Ovary (tissue), 10 donors: ENCODE measurements at places on chromosomes 13 and 19.

GRCh38 chr13:97002581-97002980 is 8.3 kb upstream of the OXGR1 start:
- H3K4me3 ChIP-seq, result no peak overlapping the region
- no peaks in the 10 kb centered on the region for H3K4me1 ChIP-seq
- H3K27ac ChIP-seq, result no peak overlapping the region
- no peak for DNase-seq

GRCh38 chr19:53772943-53773342 is 51.2 kb downstream of the NLRP12 start:
- H3K27me3 ChIP-seq, result no peaks in the 10 kb centered on the region
- no peaks in the 10 kb centered on the region for H3K36me3 ChIP-seq
- DNase-seq, result peak; percentile 44
- no peaks in the 10 kb centered on the region for H3K4me1 ChIP-seq
- no peak overlapping the region for H3K4me3 ChIP-seq

GRCh38 chr13:32391101-32391619 is 36.8 kb downstream of the N4BP2L1 start:
- no peaks in the 10 kb centered on the region for H3K36me3 ChIP-seq
- no peak overlapping the region for H3K4me3 ChIP-seq
- no peak overlapping the region for H3K27ac ChIP-seq
- no peaks in the 10 kb centered on the region for H3K4me1 ChIP-seq
- DNase-seq, result no peak

DNA sequence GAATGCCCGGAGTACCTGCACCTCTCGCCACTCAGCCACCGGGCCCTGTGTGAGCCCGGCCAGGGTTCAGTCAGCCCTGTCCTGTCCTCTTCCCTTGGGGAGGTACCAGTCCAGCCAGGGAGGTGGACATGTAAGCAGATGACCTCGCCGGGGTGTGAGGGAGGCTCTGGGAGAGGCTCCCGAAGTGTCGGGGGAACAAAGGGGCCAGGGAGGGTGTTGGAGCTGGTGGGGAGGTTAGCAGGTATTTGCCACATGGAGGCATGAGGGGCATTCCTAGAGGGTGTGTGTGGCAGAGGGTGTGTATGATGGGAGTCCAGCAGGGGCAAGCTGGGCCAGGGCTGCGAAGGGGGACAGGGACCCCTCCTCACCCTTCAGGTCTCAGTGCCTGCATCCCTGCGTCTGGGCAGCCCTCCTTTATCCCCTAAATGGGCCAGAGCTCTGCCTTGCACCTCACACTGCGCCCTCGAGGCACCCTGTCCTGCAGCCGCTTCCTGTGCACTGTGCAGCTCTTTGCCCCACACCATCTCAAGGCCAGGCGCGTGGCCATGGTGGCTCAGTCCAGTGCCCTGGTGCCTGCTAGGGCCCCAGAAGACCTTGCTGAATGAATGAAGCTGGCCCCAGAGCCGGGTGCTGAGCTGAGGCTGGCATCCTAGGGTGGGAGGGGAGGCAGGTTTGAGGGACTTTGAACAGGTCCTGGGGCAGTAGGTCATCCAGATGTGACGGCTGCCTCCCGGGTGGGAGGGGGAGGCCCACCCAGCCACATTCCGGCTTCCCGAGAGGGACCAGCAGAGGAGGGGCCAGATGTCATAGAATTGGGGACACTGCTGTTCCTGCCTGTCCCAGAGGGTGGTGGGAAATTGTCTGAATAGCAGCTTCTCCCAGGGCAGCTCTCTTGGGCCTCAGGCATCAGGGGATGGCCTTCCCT is 3.1 kb downstream of the DDA1 start:
- no peak for DNase-seq
- no peaks in the 10 kb centered on the region for H3K27me3 ChIP-seq
- peaks cover 2% of the 10 kb centered on the region for H3K4me1 ChIP-seq
- H3K27ac ChIP-seq, result no peak overlapping the region
- H3K4me3 ChIP-seq, result no peak overlapping the region

DNA sequence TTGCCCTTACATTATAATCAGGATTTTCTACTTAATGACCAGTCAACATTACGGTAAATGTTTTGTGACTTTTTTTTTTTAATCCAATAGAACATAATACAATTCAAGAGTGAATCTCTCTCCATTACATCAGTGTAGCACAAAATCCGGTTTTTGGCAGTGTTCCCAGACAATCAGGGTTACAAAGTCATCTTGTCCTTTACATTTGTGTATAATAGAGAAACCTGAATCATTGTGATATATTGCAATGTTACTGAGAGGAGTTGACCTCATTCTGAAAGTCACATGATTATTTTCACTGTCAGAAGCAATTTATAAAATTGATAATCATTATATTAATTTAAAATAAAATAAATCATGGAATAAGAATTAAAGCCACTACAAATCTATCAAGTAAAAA is 1346.0 kb upstream of the SPRY2 start:
- H3K4me1 ChIP-seq, result no peaks in the 10 kb centered on the region
- H3K4me3 ChIP-seq, result no peak overlapping the region
- H3K36me3 ChIP-seq, result no peaks in the 10 kb centered on the region
- H3K27ac ChIP-seq, result no peak overlapping the region

GRCh38 chr13:93915269-93915809 is 564.1 kb downstream of the DCT start:
- DNase-seq, result no peak
- H3K36me3 ChIP-seq, result no peaks in the 10 kb centered on the region
- no peaks in the 10 kb centered on the region for H3K27me3 ChIP-seq
- no peak overlapping the region for H3K4me3 ChIP-seq
- no peak overlapping the region for H3K27ac ChIP-seq
- peaks cover 7% of the 10 kb centered on the region for H3K4me1 ChIP-seq

- H3K4me1 ChIP-seq, result no peaks in the 10 kb centered on the region
- no peak for DNase-seq
- no peak overlapping the region for H3K4me3 ChIP-seq
- no peaks in the 10 kb centered on the region for H3K36me3 ChIP-seq
- no peak overlapping the region for H3K27ac ChIP-seq
- no peaks in the 10 kb centered on the region for H3K27me3 ChIP-seq
These were observed 14.8 kb upstream of the FCGBP start for GRCh38 chr19:39949026-39949747.

DNA sequence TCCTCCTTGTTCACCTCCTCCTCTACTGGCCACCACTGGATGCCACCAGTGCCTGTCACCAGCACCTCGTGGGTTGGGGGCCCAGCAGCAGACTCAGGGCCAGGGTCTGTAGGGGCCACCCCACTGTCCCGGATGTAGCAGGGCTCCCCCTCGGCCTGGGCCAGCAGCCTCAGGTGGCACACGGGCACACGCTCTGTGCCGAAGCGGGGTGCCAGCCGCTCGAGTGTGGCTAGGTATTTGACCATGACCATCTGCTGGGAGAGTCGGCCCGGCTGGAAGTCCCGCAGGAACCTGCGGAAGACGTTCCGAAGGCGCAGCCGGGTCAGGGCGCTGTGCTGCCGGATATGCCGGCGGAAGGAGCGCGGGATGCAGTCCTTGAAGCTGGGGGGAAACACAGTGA is 14.9 kb downstream of the TYK2 start:
- no peak overlapping the region for H3K27ac ChIP-seq
- no peaks in the 10 kb centered on the region for H3K27me3 ChIP-seq
- H3K36me3 ChIP-seq, result no peaks in the 10 kb centered on the region
- no peak overlapping the region for H3K4me3 ChIP-seq

DNA sequence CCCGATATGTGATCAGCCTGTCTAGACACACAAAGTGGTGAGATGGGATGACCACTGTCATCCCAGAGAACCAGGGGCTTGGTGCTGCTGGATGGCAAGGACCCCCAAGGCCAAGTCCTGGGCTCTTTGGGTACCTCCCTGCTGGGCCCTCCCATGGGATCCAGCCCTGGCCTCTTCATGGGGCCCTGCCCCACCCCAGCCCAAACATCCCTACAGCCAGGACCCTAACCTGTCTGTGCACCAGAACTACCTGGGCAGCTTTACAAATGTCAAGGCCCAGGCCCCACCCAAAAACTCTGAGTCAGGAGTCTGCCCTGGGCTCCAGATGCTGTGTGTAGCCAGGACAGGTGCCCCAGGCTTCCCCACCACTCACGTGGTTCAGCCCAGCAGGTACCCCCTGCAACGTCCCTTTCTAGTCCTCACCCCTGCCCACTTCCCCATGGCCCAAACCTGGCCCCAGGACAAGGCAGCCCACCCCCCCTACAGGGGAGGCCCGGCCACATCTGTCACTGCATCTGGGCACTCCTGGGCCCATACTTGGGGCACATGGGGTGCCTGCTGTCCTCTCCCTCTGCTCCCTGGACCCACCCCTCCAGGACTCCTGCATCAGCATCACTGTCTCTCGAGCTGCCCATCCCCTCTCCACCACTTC is 233.5 kb downstream of the TUBA3C start:
- no peaks in the 10 kb centered on the region for H3K36me3 ChIP-seq
- H3K4me1 ChIP-seq, result no peaks in the 10 kb centered on the region
- no peak overlapping the region for H3K4me3 ChIP-seq
- H3K27ac ChIP-seq, result no peak overlapping the region
- no peaks in the 10 kb centered on the region for H3K27me3 ChIP-seq

DNA sequence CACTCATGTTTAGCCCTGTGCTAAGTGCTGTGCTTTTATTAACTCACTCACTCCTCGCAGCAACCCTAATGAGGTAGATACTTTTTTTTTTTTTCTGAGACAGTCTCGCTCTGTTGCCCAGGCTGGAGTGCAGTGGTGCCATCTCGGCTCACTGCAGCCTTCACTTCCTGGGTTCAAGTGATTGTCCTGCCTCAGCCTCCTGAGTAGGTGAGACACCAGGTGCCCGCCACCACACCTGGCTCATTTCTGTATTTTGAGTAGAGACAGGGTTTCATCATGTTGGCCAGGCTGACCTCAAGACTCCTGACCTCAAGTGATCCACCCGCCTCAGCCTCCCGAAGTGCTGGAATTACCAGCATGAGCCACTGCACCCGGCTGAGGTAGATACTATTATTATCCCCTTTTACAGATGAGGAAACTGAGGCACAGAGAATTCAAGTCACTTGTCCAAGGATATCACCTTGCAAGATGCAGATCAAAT is 2.5 kb downstream of the ITPKC start:
- H3K4me1 ChIP-seq, result peaks cover 11% of the 10 kb centered on the region
- no peak for DNase-seq
- no peaks in the 10 kb centered on the region for H3K36me3 ChIP-seq
- no peaks in the 10 kb centered on the region for H3K27me3 ChIP-seq
- no peak overlapping the region for H3K27ac ChIP-seq
- peak overlapping the region; percentile 86 for H3K4me3 ChIP-seq

GRCh38 chr13:92989301-92989700 is 237.3 kb upstream of the GPC6 start:
- no peak for DNase-seq
- H3K4me3 ChIP-seq, result no peak overlapping the region
- no peaks in the 10 kb centered on the region for H3K27me3 ChIP-seq
- H3K27ac ChIP-seq, result no peak overlapping the region
- no peaks in the 10 kb centered on the region for H3K36me3 ChIP-seq

- no peak for DNase-seq
- H3K4me1 ChIP-seq, result no peaks in the 10 kb centered on the region
- H3K4me3 ChIP-seq, result no peak overlapping the region
- H3K27ac ChIP-seq, result no peak overlapping the region
- H3K36me3 ChIP-seq, result no peaks in the 10 kb centered on the region
- H3K27me3 ChIP-seq, result no peaks in the 10 kb centered on the region
These were observed 279.9 kb downstream of the SLITRK6 start for GRCh38 chr13:85519363-85519762.
